ENCODE measurements at places on chromosomes 3 and 15. TPM values are rescaled to one million over a fixed set of nuclear protein-coding genes. Genes with fewer than 3 reads are reported as not detected.

The CPEB1 gene
- total RNA-seq, result not detected

The ETV5 gene
- 26.8 TPM for total RNA-seq

- no peak for DNase-seq
Measured at GRCh38 chr15:78034495-78035191, 42.9 kb downstream of the TBC1D2B start.

DNA sequence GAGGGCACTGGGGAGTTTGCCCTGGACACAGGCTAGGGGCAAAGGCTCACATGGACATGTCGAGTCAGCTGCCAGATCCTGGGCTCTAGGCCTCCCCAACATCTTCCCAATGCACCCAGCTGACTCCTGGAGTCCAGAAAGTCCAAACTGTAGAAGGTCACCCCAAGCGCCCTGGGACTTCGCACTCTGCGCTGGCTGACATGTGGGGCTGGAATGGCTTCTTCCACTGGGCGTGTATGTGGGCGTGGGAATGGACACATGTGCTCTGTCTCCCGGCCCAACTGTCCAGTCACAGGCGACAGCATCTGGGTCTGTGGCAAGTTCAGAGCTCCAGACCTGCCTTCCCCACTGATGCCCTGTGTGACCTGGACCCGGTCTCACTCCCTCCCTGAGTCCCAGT, 13.2 kb upstream of the FURIN start:
- no peak for DNase-seq

DNA sequence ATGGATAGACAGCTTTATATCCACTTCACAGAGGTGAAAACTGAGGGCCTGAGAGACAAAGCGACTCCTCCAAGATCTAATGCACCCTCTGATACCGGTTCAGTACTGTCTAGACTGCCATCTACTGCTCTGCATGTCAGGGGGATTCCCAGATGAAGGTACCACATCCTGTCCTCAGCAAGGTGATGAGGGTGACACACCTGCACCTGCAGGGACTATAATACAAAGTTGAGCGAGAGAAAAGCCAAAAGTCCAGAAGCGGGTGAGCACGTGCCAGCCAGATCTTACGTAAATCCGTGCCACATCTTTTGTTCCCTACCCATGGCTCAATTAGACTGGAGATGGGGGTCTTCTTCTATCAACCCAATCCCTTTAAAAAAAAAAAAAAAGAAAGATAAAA, 32.4 kb upstream of the HES1 start:
- no peak for DNase-seq

- no peak for DNase-seq
Measured at GRCh38 chr3:73447111-73447510, 177.6 kb downstream of the PDZRN3 start.

DNA sequence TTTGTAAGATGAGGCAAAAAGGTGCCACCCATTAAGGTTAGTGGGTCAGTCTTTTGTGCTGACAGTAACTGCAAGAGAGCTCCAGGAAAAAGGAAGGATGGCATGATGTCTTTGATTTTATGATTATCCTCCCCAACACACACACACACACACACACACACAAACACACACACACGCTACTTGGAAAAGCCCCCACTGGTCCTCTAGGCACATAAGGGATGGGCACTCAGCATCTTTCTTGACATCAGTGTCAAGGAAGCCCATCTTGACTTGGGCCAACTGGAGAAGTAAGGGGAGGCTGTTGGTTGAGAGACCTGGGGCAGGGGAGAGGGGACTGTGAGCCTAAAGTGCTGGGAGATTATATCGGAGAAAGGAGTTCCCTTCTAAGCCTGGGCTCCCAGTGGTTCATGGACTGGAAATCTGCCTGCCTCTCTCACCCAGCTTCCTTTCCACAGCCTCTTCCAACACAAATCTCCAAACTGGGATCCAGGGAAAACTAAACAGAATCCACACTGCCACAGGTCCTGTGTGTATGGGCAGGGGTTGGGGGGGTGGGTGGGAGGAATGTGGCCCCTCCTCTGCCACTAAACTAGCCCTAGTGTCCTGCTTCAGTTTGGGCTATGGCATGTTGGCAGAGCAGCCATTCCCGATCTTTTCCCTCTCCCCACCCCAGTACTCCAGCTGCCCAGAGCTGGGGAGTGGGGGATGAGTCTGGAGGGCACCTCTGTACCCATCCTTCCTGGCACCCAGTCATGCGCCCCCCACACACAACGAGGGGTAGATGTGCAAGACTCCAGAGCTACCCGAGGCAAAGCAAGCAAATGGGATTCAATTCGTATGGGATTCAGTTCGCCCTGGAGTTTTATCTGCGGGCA, 1.6 kb downstream of the AMOTL2 start:
- no peak for DNase-seq

DNA sequence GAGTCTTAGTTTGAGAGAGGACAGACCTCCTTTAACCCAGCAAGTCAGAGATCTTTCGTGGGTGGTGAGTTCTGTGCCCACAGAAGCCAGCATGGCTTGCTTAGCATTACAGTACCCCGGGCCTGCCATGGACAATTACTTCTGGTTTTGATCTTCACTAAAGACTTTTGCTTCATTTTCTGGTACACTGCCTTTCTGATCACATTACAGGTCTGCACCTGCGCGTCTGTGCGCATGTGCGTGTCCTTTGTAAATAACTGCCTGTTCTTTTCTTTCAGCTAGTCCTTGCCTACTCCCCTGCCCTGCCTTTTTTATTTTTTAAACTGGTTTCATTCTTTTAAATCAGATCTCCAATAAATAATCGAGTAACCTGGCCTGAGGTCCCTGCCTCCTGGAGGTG, 57.1 kb upstream of the CMTM8 start:
- DNase-seq, result no peak

- DNase-seq, result no peak
Measured at GRCh38 chr3:114455432-114455831, 161.6 kb downstream of the TIGIT start.

- no peak for DNase-seq
Measured at GRCh38 chr15:61831505-61831921, 228.7 kb downstream of the VPS13C start.

DNA sequence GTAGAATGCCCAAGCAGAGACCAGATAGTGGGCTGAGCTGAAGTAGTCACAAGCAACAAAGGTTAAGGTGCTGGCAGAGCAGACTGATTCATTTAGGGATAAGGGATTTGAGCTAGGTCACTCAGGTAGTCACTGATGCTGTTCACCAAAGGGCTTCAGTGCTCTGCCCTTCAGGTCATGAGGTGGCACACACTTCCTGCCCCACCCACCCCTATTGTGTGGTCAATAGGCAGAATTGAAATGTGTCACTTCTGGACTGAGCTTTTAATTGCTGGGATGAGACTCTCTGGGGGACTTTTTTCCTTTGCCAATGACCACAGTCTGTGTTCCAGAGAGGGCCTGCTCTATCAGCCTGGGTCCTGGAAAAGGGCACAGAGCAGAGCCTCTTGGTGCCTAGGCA, 2.9 kb upstream of the DIS3L start:
- no peak for DNase-seq

The CYP8B1 gene
- total RNA-seq, result not detected

- no peak for DNase-seq
Measured at GRCh38 chr3:38598791-38599190, 50.7 kb downstream of the SCN5A start.

- no peak for DNase-seq
Measured at GRCh38 chr3:52429031-52429430, 15.9 kb downstream of the SEMA3G start.

DNA sequence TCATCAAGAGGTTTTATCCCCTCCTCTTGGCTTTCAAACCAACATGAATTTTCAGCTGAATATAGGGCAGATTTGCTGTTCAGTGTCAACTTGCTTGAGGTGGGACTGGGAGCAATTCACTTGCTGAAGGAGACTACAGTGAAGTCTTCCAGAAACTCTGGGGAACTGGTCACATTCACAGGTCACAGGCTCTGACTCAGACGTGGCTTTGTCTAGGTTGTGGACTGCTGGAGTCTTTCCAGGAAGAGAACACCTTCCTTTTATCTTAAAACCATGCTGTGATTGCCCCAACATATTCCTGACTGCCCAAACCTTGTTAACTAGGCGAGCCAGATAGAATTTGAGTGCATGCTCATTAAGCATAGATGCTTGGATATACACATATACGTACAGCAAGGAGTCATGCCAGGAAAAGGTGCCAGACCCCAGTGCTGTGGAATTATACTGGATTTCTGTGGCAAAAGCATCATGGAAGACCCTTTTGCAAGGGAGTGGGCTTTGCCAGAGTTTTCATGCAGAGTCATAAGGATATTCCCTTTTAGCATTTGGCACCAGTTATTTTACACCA, 399.1 kb upstream of the TBL1XR1 start:
- DNase-seq, result no peak

GRCh38 chr15:90677807-90678790, 39.0 kb upstream of the BLM start:
- no peak for DNase-seq

GRCh38 chr3:140748903-140749302, 71.0 kb downstream of the TRIM42 start:
- no peak for DNase-seq

GRCh38 chr3:65781594-65781993, 257.1 kb downstream of the MAGI1 start:
- no peak for DNase-seq
